ENCODE measurements at places on chromosomes 5 and 9.

DNA sequence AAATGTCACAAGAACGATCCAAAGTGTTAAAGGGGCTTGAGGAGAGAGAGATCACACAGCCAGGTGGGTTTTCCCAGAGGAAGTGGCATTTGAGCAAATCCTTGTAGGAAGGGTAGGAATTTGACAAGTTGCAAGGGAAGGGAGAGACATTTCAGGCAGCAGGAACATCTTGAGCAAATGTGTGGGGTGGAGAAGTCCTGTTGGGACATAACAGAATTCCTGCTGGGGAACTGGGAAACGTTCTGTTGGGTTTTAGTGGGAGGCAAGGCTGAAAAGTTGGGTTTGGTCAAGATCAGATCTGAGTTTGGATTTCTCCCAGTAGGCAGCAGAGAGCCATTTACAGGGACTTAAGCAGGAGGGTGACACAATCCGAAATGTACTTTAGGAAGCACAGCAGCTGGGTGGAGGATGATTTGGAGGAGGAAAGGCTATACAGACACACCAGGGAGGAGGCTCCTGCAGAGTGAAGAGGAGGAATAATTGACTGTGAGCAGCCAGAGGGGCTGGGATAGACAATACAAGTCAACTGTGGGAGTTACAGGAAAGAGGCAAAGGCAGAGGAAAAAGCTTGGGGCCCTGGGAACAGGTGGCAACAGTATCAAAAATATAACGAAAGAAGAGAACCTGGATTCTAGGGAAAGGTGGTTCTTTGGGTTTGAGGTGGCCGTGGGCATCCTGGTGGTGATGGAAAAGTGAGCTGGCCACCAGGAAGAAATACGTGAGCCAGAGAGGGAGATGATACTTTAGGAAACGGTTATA is 3.1 kb upstream of the ZSWIM6 start:
- no peak for DNase-seq

DNA sequence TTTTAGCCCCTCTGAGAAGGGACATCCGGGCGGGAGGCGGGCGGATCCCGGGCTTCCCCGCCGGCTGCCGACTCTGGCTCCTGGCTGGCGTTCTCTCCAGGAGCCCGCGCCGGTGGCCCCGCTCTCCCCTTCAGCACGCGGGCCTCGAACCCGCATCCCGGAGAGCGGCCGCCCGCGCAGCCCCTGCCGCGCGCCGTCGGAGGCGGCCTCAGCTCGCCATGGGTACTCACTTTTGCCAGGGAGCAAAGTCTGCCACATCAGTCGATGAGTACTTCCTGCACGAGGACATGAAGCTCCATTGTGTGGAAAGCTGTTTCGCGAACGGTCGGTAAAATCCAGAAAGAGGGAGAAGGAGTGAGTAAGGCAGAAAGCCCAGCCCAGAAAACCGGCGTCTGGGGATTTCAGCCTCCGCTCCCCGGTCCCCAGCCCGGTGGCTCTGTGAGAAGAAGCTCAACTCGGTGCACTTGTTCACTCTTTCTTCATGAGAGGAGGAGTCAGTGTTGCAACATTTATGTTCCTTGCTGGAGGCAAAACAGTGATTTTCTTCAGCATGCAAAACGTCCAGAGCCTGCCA is at the start of gene PRLR:
TSS of gene PRLR (minus strand) at position 450 of the 574 bp plus-strand sequence. CDS start 140,867 bp downstream, outside the sequence.
- DNase-seq = peak; percentile 69

GRCh38 chr5:35898952-35899660 is 39.3 kb downstream of the CAPSL start:
- DNase-seq = no peak

DNA sequence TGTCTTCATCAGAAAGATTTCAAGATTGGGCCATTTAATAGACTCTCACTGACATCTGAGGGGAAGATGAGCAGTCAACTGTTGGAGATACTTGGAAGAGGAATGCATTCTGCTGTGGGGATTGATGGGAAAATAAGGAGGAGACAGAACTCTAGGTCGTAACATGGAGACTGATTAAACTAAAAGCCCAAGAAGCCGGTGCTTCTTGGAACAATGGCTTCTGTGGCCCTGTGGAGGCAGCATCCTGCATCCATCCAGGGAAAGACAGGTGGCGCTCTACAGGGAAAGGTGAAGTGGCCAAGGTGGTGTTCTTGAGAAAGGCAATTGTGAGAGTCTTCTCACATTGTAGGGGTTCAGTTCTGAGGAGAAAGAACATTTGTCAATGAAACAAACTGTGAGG is 31.3 kb downstream of the ZFAND5 start:
- no peak for DNase-seq

DNA sequence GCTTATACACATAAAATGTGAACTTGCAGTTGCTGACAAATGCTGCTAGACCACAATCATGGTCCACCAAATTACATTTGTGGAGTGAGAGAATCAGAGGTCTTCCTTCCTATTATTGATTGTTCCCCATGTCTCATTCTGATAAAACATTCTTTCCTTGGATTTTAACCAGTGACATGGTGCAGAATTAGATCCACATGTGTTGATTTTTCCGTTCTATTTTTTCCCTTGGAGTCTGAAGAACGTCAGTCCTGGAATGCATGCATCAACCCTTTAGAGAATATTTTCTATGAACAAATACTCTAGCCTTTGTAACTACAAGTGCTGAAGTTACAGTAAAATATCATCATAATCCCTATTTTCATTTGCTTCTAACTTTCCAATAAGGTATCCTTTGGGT is 170.7 kb upstream of the SPRY4 start:
- DNase-seq = no peak

- DNase-seq = no peak
These were observed 4.2 kb downstream of the B4GALT7 start for GRCh38 chr5:177604116-177604521.

- DNase-seq = no peak
These were observed 41.2 kb downstream of the ANKS6 start for GRCh38 chr9:98755006-98755618.

DNA sequence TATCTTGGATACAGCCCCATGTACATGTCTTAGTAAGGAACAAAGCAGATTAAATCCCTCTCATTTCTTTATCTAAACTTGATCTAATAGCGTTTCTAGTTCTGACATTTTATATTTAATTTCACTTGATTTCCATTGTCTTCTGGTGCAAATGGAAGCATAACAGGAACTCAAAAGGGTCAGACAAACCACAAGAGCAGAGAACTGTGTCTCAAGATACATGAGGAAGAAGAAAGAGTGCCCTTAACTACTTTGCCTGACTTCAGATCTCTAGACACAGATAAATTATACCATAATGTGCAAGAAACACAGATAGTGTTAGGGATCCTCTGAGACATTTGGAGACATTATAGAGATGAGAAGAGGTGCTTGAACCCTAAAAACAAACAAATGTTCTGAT is 20.7 kb upstream of the STX17 start:
- DNase-seq = no peak

- no peak for DNase-seq
These were observed 61.8 kb upstream of the TRPM3 start for GRCh38 chr9:71183251-71183650.

DNA sequence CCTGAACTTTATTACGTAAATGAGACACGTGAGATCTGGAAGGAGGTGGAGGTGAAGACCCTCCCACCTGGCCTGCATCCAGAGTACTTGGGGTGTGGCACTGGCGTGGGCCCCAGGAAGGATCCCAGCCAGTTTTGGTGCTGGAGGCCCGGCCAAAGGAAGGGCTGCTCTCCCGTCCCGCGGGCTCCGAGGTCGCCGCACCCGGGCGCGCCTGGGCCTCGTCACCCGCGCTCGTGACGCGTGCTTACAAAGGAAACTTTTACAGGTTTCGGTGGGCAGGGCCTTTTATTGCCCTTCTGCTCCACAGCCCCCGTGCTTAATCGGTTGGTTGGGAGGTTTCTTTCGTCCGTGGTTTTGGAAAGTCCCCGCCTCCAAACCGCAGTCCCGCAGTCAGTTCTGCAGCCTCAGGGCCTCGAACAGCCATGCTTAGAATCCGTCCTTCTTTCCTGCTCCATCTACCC is 29.2 kb downstream of the CDKN2A start:
- peak; percentile 58 for DNase-seq

DNA sequence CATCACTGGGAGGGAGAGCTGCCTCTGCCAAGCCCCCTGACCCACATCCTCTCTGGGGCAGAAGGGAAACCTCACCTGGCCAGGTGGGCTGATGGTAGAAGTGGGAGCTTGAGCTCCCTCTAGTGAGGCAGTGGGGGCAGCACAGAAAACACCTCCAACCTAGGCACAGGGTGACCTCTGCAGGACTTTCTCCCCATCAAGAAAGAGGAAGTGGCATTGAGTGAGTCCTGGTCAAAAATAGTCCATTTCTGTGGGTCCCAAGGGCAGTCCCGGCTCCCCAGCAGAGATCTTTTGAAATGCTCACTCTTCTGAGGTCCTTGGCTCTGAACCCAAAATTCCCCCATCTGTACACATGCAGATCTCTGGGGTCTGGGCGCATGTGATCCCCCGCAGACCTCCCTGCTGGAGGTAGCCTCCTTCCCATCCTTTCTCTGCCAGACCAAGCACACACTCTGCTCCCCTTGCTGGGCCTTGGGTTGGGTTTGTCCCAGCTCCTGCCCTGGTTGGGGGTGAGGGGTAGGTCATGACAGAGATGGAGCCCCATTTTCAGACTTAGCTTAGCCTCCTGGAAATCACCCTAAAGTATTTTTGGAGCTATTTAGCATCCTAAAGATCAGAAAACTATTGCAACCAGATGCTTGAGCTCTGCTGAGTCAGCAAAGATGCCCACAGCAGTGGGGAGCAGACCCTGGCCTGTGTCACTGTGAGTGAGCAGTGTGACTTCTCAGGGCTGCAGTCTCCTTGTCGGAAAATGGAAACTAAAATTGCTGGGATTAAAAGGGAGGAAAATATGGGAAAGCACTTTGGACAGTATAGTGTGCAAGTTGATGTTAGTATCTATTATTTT is 41.6 kb upstream of the LCP2 start:
- DNase-seq = no peak

- DNase-seq = no peak
These were observed 9.9 kb downstream of the TMEM232 start for GRCh38 chr5:110716247-110717245.

DNA sequence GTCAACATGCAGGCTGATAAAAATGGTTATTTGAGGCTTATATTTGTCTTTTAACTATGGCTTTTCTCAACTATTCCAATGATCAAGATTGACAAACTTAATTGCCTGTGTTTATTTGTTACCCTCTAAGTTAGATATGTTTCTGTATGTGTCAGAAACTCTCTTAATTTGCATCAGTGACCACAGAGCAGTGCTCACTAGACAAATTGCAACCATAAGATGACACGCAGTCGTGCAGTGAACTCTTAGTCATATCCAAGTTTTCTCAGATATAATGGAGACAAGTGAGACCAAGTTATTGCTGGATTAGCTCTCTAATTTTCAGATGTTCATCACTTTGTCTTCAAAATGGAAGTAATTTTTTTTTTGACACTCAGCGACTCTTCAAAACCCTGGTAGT is 342.2 kb upstream of the RFX3 start:
- DNase-seq = no peak

- no peak for DNase-seq
These were observed 9.9 kb downstream of the SH3RF2 start for GRCh38 chr5:145946112-145946861.

DNA sequence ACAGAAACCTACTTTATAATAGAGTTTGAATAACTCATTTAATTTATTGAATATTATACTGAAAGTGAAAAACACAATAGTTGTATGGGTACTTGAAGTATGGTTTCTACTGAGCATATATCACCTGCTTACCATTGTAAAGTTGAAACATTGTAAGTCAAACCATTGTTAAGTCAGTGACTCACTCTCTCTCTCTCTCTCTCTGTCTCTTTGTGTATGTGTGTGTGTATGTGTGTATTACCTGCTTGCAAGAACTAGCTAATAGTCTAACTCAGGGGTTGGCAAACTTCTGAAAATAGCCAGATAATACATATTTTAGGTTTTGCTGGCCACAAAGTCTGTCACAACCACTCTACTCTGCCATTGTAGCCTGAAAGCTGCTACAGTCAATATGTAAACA is 564.3 kb upstream of the ZNF608 start:
- no peak for DNase-seq

- peak; percentile 12 for DNase-seq
These were observed 293.5 kb downstream of the HINT1 start for GRCh38 chr5:130871346-130872086.

DNA sequence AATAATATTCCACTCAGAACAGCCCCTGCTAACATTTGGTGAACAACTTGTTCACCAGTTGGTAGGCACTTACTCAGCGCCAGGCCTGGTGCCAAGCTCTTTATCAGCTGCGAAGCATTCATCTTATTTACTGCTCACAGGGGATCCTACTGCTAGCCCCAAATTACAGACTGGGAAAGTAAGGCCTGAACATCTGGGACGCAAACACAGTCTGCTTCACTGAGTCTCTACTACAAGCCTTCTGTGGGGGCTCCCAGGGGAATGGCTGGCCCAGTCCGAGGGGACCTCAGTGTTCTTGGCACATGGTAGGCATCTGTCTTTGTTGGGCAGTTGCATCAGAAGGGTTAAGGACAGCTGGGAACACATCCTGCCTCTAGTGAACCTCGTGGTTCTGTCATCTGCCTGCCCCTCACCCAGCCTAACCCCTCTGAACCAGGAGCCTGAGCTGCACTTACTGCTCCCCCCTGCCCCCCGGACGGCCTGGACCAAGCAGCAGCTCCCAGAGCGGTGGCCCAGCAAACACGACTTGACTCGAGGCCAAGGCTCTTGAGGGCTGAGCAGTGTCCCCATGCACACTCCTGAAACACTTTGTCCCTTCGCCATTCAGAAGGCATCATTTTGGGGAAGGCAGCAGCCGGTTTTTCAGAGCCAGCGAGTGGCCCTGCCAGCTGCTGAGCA is at the start of gene PHYHD1:
TSS of gene PHYHD1 (plus strand) at position 602 of the 678 bp plus-strand sequence. CDS start 1,342 bp downstream, outside the sequence.
- DNase-seq = no peak

DNA sequence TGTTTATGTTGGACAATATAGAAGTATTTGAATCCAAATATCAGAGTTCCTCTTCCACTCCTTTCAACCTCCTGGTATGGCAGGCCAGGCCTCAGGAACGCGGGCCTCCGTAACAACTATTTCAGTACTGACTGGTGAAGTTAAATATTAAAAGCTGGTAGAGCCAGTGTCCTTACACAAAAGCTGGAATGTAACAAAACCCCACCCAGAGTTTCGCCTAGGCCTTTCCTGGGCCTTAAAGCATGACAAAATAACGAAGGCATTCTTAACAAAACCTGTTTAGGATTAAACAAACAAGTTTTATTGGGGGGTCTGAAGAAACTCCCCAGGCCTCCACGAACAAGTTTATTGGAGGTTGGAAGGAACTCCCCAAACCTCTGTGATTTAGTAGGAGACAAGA is 61.6 kb upstream of the GNE start:
- DNase-seq = peak; percentile 66

Measured in HuH-7 (cell line).